ENCODE measurements at places on chromosomes 7 and 10.

GRCh38 chr10:43939939-43940820, 291.5 kb upstream of the ZNF32 start:
- DNase-seq, result no peak

DNA sequence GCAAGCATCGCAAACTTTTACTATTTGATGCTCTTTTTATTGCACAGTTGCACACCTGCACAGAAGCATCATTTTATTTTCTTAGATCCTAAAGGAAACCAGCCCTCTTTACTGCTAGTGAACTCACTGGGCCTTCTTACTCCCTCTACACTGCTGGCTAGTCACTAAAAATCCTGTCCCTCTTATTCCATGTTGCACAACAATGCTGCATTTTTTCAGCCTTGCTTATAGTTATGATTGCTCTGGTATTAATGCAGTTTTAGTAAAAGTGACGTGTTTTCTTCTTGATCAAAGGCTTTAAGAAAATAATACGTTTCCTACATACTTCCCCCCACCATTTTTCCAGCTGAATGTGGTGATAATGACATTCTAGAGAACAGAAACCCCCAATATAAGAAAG, 132.9 kb upstream of the FAM3C start:
- DNase-seq, result no peak

- DNase-seq, result no peak
Observed at GRCh38 chr10:3811291-3811870, 26.4 kb upstream of the KLF6 start.

- no peak for DNase-seq
Observed at GRCh38 chr7:16063716-16064675, 357.3 kb downstream of the CRPPA start.

DNA sequence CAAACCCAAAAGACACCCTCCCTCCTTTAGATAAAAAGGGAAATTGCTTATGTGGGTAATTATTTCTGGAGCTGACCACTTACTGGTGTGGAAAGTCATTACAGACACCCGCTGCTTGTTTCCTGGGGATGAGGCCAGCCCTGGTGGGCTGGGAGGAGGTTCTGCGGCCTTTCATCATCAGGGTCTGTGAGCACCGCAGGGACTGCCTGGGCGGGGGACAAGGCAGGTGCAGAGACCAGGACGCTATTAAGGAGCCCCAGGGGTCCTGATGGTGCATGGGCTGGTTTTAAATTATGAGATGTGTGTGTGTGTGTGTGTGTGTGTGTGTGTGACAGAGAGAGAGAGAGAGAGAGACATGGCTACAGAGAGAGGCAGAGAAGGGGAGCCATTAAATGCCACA, 171.2 kb downstream of the DNAJB6 start:
- no peak for DNase-seq

- no peak for DNase-seq
Observed at GRCh38 chr7:4849390-4849789, 12.4 kb downstream of the PAPOLB start.

- DNase-seq, result no peak
Observed at GRCh38 chr10:553233-553632, 136.2 kb downstream of the DIP2C start.

All from AG04449 (cell line).